ENCODE measurements at places on chromosomes 13 and 19.

GRCh38 chr19:32104153-32104849, 241.1 kb upstream of the ZNF507 start:
- no peak for DNase-seq

- no peak for DNase-seq
Observed at GRCh38 chr13:67147342-67148133, 82.6 kb downstream of the PCDH9 start.

DNA sequence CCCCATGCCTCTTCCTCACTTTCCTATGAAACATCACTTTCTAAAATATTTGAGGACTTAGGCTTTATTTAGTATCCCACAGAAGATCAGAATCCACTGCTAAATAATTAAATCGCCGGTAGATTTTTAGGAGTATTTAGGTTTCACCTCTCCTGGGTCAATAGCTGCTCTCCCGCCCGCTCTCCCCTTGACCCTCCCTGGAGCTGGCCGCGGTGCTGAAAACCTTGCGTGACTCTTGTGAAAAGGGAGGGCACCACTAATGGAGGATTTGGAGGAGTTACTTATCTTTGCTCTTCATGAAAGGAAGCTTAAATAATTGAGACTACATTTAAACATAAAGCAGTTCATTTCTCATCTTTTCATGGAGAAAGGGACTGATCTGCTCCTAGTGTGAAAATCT, 14.1 kb downstream of the POU4F1 start:
- no peak for DNase-seq

- no peak for DNase-seq
Observed at GRCh38 chr13:50580684-50581305, 262.7 kb downstream of the DLEU7 start.

GRCh38 chr13:30435911-30436451, 13.7 kb downstream of the UBE2L5 start:
- DNase-seq, result no peak

DNA sequence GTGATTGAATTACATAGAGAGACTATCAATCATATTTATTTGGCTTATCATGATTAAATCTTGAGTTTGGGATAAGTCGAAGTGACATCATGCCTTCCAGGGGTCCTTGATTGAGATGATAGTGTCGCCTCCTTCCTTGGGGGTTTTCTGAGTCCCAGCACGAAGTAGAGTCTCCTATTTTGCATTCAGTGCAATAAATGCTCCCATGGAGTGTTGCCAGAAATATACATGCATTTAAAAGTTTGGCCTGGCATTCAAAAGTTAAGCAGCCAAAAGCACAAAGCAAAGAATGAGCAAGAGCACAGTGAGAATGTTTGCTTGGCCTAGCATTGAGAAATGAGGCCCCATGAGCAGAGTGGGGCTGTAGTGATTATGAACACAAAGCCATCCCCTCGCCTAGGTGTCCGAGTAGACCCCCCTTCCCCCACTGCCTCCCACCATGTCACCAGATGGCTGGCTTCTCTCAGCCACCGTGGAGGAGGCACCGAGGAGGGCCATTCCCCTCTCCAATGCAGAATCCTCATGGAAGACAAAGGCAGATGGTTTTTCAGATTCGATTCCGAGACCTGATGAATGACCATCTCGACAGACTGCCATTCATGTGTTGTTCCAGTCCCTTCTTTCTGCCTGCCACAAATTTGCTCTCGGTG, 58.8 kb upstream of the UBL3 start:
- no peak for DNase-seq
